NCI-H1930 (cell line): ENCODE measurements at places on chromosomes 1 and 21.

- DNase-seq = no peak
These were observed 102.7 kb downstream of the NEK7 start for GRCh38 chr1:198259333-198260074.

DNA sequence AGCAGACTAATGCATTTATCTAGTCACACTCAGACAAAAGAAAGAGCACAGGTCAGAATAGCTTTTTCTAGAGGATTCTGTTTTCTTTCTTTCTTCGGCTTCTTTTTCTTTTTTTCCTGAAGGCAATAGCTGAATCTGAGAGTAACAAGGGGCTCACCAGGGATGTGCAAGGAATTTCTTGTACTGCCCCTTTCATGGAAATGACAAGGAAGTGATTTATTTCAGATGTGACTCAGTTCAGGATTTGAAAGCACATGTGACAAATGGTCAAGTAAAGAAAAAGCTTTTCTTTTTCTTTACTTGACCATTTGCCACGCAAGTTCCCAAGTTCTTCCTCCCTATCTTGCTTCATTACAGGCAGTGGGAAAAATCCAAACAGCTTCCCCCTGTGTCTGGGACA lies 202.0 kb downstream of the GABPA start:
- no peak for DNase-seq

GRCh38 chr1:228979774-228980173 lies 244.5 kb downstream of the RHOU start:
- no peak for DNase-seq

- no peak for DNase-seq
These were observed 4.8 kb upstream of the GNB1 start for GRCh38 chr1:1895456-1896336.

DNA sequence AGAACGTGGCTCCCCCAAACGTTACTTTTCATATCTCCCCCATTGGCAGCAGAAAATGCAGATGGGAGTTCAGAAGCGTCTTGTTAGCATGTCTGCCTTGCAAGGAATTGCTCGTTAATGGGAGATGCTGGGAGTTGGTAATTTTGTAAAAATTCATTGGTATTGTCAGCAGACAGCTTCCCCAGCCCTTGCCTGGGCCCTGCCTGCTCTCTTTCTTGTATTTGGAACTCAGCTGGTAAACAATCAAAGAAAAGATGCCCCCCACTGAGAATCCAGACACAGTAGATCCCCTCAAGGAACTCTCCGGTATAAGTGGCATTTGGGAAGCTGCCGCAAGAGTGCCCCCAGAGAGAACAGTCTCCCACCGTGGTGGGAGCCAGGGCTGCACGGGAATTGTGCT lies 94.4 kb upstream of the IGSF21 start:
- DNase-seq = no peak

DNA sequence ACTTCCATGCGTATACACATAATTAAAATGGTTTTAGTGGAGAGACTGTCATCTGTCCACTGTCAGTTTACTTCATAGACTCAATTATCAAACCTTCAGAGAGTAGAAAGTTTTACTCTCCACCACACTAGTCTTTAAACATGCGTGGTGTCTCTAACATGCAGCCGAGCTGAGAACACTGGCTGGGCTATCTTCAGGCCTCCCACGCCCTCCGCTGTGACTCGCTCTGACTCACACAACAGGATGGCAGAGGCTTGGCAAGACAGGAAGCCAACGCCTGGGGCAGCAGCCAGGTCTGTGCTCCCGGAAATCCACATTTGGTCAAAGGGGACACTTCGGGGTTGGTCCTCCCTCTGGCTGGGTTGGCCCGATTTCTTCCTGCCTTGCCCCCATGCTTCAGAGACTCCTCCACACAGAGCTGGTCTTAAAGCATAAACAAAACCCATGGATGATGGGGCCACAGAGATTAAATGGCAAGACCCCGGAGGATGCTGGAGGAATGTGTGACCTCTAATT lies 22.7 kb upstream of the IFNGR2 start:
- DNase-seq = no peak

DNA sequence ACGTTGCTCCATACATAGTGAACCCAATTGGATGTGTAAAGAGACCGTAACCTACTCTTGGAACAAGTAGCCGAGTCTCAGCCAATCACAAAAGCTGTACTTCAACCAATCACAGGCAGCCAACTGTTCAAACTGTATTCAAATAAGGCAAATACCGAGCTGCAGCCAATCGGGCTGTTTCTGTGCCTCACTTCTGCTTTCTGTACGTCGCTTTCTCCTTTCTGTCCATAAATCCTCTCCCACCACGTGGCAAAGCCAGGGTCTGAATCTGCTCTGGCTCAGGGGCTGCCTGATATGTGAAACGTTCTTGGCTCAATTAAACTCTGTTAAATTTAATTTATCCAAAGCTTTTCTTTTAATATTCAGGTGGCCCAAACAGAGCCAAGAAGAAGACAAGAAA lies 210.3 kb downstream of the URB2 start:
- no peak for DNase-seq
